Activated effector memory CD4-positive, alpha-beta T cell treated with Interleukin-2 at 50 U/mL for 16 hours (primary cell): ENCODE measurements at places on chromosomes 2 and 18.

- DNase-seq: no peak
Measured at GRCh38 chr2:111704246-111704645, 179.7 kb downstream of the ANAPC1 start.

GRCh38 chr2:238569507-238570195 is 142.9 kb downstream of the ASB1 start:
- no peak for DNase-seq

DNA sequence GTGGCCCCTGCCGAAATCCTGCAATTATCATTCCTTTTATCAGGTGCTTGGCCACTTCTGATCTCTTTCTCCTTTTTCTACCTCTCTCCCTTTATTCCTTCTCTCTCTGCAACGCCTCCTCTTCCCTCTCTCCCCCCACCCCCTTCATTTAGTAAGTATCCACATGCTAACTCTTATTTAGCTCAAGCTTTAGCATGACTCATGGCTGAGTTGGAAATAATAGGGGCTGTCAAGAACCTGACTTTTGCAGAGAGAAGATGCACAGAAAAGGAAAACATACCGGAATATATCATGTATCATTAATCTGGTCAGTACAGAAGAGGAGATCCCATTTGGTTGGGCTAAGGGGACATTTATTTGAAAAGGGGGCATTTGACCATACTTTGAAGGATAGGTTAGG is 33.1 kb downstream of the FAM171B start:
- no peak for DNase-seq

DNA sequence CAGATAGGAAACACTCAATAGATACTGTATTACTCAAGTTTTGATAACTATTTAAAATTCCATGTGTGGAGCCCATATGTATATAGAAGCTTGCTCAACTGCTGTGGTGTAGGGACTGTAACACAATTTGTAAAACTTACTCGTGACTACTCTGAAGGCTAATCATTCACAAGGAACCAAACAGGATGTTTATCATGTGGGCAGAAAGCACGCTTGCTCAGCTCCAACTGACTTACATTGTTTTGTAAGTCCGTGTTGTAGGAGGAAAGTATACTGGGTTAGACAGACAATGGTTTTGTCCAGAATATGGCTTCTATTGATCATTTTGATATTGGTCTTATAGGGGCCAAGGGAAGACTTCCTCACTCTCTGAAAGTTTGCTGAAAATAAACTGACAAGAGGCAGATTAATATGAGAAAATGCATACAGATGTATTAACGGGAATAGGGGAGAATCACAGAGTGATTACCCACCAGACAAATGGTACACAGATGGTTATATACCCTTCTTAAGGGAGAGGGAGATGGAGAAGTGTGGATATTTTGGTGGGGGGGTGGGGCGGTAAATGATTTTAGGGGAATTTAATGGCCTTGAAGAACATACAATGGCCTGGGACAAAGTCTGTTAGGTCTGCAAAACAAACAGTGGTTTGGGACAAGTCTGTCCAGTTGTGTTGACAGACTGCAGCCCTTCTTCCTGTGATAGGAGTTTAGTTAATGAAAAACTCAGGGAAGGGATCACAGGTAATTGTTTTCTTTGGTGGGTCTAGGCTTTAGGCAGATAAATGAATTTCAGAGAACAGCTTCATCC is 259.3 kb upstream of the SP5 start:
- DNase-seq: no peak

- no peak for DNase-seq
Measured at GRCh38 chr2:8693157-8693821, 11.4 kb downstream of the ID2 start.

DNA sequence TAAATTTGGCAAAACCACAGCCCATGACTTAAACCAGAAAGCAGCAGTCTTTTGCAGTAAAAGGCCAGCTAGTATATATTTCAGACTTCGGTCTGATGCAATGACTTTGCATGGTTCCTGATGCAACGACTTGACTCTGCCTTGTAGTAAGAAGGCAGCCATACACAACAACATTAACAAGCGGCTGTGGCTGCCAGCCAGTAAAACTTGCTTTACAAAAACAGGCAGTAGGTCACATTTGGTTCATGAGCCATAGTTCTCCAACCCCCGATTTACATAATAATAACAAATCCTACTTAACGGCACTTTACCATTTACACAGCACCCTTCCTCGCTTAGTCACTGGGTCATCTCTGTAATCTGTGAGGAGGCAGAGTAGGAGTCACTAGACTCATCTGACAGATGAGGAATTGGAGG is 410.3 kb downstream of the LRATD1 start:
- no peak for DNase-seq

GRCh38 chr18:34802959-34803358 is 92.9 kb downstream of the DTNA start:
- no peak for DNase-seq

DNA sequence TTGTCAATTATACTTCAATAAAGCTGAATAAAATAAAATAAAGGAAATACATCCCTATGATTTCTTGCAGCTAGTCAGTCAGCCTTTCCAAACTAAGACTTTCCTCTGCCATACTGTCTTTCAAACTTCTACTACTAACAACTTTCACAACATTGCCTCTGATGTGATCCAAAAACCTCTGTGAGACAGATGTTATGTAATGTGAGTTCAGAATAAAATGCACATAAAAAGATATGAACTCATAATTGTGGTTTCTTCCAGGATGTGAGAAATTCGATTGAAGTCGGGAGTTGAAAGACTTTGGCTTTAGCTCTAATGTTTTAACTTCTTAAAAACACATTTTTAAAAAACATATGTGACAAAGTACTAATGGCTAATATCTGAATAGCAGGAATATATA is 98.7 kb downstream of the PIGN start:
- DNase-seq: no peak

DNA sequence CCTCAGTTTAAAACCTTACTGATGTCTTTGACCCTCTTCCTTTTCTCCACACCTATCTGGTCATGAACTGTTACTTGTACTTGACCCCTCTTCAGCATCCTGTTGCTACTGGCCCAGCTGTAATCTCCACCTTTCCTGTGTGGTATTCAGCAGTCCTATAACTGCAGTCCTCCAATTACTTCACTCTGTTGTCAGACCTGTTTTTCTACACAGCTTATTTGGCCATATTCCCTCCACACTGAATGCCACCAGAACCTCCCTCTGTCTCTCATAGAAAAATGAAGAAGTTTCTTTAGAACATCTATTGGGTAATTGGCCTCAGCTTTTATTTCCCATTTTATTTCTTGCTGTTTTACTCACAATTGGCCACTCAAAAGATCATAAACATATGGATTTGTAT is 155.4 kb downstream of the ASXL3 start:
- DNase-seq: no peak

DNA sequence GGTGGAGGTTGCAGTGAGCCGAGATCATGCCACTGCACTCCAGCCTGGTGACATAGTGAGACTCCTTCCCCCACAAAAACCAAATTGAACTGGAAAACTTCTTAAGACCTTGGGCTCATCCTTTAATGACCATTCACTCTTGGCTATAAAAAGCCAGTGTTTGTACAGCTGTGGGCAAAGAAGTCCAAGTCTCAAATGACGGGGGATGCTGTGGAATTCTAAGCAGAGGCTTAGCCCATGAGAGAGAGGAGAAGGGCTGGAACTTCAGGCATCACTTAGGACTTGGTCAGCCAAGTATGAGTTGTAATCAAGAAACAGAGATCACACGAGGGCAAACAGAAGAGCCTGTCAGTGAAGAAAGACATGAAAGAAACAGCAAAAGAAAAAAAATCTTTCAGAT is 79.3 kb upstream of the POU3F3 start:
- no peak for DNase-seq

GRCh38 chr18:56443166-56443907 is 195.1 kb downstream of the TXNL1 start:
- no peak for DNase-seq
